ENCODE measurements at places on chromosomes 1 and 21.

- no peak for DNase-seq
These were observed 40.8 kb upstream of the IGSF3 start for GRCh38 chr1:116708255-116708900.

GRCh38 chr1:164794356-164794755 is 235.4 kb downstream of the PBX1 start:
- peak; percentile 18 for DNase-seq

- DNase-seq: no peak
These were observed 87.5 kb downstream of the COP1 start for GRCh38 chr1:176119549-176119948.

GRCh38 chr1:85343213-85343611 is 66.8 kb upstream of the BCL10 start:
- no peak for DNase-seq

DNA sequence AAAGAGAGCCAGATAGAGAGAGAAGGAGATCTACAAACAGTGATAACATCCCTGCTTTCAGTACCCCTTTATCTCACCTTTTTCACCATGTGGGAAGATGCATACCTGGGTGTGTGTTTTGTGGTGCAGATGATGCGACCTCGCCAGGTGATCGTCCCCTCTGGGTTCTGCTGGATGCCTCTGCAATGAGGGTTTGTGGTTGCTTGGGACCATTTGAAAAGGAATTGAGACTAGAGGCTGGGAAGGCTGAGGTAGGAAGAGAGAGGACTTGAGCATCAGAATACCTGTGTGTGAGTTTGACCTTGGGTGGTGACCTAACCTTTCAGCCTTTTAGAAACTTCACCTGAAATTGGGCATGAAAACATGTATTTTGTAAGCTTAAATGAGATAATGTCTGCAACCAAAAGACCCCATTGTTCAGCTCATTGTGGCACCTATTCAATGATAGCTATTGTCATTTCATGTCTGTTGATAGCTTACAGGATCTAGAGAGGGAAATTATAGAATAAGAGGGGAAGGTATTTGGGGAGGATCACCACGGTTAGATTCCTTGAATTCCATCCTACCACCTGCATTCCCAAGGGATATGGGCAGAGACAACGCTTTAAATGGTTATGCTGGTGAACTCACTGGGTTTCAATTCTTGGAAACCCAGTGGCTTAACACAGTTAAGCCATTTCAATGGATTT is 125.7 kb downstream of the IGSF21 start:
- no peak for DNase-seq

Data from hippocampal formation (tissue), 2 donors.